ENCODE measurements at places on chromosomes 2 and 18.

- no peak for DNase-seq
These were observed 144.1 kb downstream of the SOCS6 start for GRCh38 chr18:70432804-70433400.

DNA sequence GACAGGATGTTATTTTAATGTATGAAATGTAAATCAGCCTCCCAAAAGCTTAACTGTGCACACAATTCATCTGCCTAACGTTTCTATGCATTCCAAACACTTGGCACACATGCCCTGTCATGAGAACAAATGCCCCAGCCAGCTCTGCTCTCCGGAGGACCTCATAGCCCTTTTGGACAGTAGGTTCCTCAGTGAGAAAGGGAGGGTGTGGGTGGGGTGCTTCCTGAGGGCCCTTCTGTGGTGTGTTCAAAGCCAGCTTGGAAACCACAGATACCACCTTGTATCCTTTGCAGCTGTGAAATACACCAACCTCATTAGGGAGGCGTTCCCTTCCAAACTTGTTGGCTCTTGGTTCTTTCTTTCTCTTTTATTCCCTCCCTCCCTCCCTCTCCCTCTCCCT is 102.2 kb upstream of the ASB18 start:
- no peak for DNase-seq

DNA sequence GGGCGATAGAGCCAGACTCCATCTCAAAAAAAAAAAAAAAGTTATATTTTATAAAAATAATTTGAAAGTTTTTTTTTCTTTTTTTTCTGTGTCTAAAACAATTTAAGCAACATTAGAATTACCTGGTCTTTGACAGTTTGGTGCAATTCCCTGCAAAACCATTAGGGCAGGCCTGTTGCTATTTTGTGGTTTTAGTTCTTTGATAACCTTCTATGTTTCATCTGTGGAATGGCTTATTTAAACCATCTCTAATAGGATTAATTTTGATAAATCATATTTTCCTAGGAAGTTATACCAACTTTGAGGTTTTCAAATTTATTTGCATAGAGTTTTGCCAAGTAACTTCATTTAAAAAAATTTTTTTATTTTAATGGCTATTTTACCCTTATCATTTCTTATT is 141.2 kb upstream of the TWIST2 start:
- DNase-seq = no peak

GRCh38 chr2:187174582-187174981 is 273.5 kb downstream of the CALCRL start:
- no peak for DNase-seq

DNA sequence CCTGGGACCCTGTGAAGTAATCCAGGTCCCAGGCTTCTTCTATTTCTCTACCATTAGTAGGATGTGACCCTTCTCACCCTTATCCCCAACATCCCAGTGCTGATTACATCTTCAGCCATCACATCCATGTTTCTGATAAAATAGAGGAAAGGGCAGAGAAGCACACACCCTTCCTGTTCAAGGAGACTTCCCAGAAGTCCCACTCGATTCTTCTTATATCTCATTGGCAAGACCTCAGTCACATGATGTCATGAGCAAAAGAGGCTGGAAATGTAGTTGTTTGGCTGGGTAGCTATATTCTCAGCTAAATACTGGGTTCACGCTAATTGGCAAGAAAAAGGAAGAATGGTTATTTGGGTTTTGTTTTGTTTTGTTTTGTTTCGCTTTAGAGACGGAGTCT is 8.0 kb upstream of the XRCC5 start:
- DNase-seq = no peak

DNA sequence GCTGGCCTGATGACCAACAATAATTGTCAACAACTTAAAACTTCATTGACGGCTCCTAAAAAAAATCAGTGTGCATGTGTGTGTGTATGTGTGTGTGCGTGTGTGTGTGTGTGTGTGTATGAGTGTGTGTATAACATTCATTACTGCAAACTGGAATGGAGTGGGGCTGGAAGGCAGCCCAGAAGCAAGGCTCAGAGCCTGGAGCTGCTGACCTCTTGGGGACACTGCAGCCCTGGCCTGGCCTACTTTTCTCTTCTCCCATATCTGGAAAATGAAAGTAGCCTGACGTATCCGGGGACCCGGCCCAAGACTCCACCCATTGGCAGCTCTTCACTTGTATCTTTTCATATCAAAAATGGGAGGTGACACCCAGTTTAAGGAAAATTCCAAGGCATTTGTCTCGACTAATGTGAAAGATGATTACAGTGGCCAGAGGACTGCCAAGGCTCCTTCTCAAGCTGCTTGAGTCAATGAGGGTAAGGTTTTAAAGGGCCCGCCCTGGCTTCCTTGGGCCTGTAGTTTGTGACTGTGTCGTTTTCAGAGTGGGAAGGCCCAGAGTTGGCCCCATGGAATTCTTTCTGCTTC is 72.4 kb upstream of the IL1R1 start:
- DNase-seq = peak; percentile 88

- DNase-seq = no peak
These were observed 261.6 kb downstream of the NDUFA10 start for GRCh38 chr2:239763433-239764097.

DNA sequence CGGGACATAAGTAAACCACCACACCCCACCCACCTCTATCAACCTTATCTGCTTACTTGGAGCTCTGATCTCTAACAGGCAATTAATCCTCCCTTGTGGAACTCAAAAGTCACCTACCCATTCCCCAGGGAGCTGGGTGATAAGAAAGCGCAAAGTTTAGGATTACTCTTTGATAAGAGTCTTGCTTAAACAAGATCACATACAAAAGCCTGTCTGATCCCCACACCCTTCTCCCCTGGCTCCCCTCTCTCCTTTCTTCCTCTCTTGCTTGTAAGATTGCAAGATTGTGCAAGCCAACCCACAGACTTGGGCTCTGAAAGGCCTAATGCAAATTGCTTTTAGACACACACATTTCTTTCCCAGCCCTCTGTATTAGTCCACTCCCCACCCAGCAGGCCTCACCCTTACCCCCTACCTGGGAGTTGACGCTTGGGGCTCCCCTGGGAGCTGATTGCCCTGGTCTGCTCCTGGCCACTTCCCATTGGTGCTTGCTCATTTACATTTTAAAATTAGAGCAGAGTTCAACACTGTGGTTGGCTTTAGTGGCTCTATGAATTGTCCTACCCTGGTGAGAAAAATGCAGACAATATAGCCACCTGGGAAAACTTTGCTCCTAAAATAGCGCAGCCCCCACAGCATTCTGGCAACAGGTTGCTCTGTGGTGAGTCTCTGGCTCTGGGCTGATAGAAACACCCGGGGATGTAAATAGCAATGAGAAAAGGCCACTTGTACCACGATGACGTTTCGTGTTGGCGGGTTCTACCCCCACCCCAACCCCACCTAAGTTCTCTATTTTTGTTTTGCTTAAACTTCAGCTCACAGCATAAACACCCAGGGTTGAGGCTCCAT is 92.8 kb upstream of the MSH2 start:
- DNase-seq = no peak

DNA sequence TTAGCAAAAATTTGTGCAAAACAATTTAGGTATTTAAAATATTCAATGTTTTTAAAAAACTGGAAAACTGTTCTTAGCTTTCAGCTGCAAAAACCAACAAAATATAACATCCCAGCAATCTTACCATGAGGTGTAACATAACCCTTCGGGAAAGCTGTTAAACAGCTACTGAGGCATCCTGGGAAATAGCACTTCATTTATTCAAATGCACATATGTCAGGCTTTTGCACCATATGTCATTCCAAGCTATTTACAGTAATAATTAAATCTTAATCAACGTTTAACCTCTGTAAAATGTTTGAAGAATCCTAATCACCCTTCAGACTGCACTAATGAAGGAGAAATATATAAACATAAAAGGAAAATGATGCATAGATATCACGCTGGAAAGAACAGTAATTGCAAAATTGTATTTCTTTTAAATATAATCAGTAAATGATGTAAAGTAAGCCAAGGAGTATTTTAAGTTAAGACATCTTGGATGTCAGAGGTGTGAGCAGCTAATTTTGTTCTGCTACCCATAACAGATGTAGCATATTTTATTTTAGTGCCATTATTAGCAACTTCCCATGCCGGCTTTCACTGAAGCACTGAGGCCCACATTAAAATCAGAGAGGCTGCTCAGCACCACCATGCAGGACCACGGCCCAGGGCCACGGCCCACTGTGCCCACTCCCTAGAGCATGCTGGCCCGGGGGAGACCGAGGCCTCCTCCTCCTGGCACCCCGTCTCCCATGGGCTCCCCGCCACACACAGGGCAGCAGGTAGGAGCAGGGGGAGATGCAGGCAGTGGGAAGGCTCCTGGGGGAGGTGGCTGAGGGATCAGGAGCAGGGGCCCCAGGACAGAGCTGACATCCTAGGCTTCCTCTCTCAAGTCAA is 30.9 kb downstream of the EMX1 start:
- DNase-seq = no peak

GRCh38 chr18:62885804-62886203 is 170.5 kb downstream of the PHLPP1 start:
- DNase-seq = no peak

DNA sequence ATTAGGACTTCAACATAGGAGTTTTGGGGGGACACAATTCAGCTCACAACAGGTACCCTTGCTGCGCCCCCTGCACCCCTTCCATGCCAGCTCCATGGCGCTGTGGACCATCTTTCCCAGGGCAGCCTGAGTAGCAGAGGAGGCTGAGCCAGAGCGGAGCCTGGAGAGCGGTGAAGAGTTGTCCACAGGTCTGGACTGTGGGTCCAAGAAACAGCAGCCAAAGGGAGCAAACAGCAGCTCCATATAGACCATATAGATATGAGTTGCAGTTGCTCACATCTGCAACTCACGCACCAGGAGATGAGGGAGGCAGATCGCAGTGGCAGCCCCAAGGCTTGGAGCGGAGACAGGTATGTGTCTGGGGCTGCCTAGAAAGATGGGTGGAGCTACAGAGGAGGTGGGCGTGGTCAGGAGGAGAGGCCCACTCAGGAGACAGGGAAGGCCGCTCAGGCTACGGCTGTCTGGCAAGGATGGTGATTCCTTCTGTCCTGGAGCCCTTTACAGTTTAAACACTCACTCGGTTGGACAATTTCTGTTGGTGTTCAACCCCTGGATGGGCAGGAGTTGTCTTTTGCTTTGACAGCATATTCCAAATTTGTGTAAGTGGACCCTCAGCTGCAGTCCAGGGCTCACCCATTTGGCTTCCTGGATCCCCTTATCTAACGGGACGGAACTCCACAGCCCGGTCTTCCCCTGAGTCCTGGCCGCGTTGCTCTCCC is 155.1 kb downstream of the LPIN1 start:
- no peak for DNase-seq

GRCh38 chr18:43830303-43830702 is 553.0 kb upstream of the SYT4 start:
- DNase-seq = no peak

- DNase-seq = no peak
These were observed 68.5 kb downstream of the ETAA1 start for GRCh38 chr2:67465623-67466022.

DNA sequence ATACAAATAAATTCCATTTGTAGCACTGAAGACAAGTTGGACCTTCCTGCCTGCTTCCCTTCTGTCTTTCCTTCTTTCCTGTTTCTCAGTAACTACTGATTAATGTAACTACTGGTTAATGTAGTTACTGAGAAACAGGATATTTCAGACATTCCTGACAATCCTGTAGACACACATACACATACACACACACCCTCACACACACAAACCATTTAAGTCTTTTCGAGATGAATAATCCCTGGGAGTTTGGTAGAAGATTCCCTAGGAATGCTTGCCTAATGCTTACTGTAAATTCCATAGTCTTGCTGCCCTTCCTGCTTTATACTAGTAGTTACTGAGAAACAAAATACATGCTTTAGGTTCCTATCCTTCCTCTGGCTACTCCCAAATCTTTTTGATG is 83.9 kb downstream of the PIK3C3 start:
- no peak for DNase-seq

- no peak for DNase-seq
These were observed 54.5 kb downstream of the ACSL3 start for GRCh38 chr2:222915092-222915957.

- DNase-seq = no peak
These were observed 57.0 kb downstream of the PRKCE start for GRCh38 chr2:45708501-45708900.

- no peak for DNase-seq
These were observed 135.2 kb downstream of the BARD1 start for GRCh38 chr2:214674278-214674677.

DNA sequence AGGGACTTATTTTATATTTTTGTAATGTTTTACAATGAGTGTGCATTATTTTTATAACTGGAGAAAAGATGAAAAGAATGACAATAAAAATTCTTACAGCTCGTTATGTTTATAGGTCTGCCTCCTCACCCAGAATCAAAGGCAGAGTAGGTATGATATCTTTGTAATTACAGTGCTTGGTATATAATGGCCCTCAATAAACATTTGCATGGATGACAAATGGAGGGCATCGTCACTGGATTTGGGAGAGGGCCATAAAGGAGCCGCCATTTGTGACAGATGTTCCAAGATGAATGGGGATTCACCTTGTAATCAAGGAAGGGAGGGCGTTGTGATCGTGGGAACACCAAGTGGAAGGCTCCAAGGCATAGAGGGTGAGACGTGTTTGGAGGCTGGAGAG is 22.6 kb upstream of the GIGYF2 start:
- no peak for DNase-seq

DNA sequence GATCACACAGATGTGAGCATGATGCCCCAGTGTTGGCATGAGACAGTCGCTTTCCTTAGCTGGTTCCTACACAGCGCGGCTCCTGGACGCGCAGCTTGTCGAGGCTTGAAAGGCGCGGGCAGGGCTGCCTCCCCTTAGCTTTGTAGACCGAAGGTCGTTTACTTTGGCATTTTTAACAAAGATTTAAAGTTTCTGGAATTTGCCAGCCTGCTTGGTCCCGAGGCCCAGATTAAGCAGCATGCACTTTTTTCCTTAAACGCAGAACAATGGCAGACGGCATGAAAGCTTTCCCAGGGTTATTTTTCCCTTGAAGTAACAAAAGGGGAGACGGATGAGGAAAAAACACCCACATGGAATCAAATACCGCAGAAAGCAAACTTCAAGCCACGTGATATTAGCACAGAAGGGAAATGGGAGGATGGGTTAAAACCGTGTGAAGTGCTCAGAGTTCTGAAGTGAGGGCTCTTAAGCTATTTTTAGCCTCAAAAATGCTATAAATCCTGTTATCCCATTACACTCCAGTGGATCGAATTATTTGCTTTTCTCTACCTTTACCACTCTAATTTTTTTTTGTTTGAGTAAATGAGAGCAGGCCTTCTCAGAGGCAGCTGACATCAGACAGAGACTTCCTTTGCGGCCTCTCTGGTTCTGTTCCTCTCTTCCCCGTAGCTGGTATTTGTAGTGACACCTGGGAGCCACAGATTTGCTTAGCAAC is 55.7 kb downstream of the NPAS2 start:
- no peak for DNase-seq

DNA sequence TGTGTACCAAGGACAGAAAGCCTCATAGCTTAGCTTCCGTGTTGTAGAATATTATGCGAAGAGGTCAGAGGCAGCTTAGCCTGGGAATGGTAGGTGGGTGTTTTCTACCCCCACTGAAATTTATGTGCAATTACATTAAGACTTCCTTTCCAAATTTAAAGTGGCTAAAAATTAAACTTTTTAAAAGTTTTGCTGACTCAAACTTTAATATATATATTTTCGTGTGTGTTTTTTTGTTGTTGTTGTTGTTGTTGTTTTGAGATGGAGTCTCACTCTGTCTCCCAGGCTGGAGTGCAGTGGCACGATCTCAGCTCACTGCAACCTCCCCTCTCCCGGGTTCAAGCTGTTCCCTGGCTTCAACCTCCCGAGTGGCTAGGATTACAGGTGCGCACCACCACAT is 4.3 kb upstream of the RAB1A start:
- no peak for DNase-seq
